ENCODE measurements at places on chromosomes 12 and 14.
A peak's percentile ranks its signal among the peaks of the same experiment; 100 is the strongest.

DNA sequence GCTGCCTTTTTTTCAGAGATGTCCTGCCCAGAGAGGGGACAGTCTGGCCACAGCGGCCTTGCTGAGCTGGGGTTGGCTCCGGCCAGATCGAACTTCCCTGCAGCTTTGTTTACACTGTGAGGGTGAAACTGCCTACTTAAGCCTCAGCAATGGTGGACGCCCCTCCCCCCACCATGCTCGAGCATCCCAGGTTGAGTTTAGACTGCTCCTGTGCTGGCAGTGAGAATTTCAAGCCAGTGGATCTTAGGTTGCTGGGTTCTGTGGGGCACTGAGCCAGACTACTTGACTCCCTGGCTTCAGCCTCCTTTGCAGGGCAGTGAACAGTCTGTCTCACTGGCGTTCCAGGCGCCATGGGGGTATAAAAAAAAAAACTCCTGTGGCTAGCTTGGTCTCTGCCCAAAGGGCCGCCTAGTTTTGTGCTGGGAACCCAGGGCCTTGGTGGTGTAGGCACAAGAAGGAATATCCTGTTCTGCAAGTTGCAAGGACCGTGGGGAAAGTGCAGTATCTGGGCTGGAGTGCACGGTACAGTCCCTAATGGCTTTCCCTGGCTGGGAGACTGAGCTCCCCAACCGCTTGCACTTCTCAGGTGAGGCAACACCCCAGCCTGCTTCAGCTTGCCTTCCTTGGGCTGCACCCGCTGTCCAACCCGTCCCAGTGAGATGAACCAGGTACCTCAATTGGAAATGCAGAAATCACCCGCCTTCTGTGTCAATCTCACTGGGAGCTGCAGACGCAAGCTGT, 79.1 kb downstream of the LRIG3 start:
- no peak for DNase-seq

GRCh38 chr14:22653012-22653621, 9.0 kb upstream of the OR6J1 start:
- peak; percentile 55 for DNase-seq

- no peak for DNase-seq
These were observed 276.8 kb upstream of the TMPO start for GRCh38 chr12:98238515-98239130.

GRCh38 chr12:55679691-55680090, 28.0 kb downstream of the ITGA7 start:
- DNase-seq, result no peak

All from stimulated activated CD4-positive, alpha-beta T cell treated with anti-CD3 and anti-CD28 coated beads, Interleukin-12 subunit alpha, Interleukin-12 subunit beta, amount 100 ng/mL, for 48 hours (primary cell).